ENCODE measurements at places on chromosomes 5 and 9. TPM values are rescaled to one million over a fixed set of nuclear protein-coding genes. Genes with fewer than 3 reads are reported as not detected.

DNA sequence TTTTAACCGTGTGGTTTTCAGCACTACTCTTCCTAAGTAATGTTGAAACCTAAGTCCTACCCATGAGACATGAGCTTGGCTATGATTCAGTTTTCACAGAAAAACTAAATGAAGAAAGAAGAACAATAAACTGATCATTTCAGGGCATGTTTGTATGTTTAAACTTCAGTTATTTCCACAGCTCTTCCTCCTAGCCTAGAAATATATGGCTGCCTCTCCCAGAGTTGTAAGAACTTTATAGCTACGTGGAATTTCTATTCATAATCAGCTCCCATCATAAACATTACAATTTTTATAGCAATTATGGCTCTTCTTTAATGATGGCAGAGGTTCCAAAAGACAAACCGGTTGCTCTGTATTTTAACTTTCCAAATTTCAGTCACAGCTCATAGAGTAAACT lies 314.7 kb upstream of the ADAMTSL1 start:
- DNase-seq, result no peak

- no peak for DNase-seq
Measured at GRCh38 chr5:78162253-78162862, 132.1 kb downstream of the AP3B1 start.

DNA sequence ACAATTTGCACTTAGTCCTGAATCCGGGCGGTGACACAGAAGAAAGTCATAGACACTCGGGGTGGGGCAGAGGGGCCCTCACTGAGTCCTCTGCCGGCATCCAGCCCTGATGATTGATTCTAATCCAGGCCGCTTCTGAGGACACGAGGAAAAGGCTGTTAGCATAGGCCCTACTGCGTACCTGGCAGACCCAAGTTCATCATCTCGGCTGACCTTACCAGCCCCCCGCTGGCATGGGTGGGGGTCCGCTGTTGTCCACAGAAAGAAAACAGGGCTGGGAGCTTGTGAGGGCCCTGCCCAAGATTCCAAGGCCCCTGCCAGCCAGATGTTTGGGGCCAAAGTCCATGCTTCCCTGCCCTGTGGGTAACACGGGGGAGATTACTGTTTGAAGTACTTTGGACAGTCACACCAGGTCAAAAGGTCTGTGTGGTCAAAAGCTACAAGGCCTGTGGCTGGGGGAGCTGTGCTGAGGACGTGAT lies 24.5 kb downstream of the ERGIC1 start:
- no peak for DNase-seq

DNA sequence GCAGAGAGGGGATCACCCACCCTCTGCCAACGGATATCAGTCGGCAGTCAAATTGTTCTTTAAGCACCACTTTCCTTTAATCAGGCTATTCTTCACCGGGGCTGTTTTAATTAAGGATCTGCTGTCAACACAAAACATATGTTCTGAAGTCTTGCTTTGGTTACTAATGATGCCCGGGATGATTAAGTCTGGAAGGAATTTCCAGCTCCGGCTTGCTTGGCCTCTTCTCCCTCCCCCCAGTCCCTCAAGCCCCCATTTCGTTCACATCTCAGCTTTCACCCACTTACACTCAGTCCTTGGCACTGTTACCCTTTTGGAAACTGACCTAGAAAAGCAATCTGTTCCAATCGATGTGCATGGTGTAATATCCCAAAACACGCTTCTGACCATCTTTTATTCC lies 74.7 kb downstream of the MSX2 start:
- no peak for DNase-seq

DNA sequence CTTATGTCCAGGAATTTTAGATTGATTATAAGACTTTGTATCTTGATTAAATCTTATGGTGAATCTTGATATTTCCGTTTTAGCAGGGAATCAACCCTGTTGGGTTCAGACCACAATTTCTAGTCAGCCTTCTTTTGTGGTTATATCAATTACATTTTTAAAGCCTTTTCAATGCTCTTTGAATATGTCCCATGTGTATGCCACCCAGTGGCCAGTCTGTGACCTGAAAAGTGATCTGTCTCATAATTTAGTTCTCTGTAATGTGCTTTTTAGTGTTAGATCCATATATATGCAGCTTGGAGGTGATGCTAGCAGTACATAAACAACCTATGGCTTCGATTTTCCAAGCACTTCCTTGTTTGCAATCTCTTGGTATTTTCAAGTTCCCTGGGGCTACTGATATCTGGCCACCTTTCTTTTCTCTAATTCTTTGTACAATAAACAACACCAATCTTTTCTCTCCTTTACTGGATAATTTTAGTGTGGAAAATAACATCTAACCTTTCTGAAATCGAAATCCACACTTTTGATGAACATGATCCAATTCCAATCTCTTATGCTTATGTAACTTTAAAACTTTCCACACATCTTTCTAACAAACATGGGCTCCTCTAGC lies 28.8 kb downstream of the PDE8B start:
- no peak for DNase-seq

DNA sequence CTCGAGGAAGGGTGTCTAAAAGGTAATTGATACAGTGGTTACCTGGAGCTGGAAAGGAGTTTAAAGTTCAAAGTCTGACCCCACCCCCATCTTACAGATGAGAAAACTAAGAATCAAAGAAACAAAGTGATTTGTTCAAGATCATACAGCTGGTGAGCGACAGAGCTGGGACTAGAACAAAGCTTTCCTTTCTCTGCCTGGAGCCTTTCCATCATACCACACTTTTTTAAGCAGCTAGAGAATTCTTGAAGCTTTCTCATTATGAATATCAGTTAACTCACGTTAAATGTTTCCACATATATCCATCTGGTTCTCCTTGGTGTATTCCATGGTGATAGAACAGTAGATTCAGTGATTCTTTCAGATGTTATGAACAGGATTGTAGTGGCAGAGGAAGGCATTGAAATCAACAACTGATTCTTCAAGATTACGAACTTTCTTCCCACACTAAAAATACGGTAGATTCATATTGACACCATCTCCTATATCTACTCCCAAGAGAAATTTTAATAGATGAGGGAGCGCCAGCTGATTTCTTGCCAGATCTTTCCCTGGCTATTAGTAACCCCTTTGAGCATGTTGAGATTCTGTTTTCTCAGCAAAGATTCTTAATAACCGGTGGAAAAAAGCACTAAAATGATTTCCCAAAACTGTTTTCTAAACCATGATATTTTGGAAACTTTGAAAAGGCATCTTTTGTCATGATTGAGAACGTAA lies 233.7 kb downstream of the ADAMTSL1 start:
- no peak for DNase-seq

DNA sequence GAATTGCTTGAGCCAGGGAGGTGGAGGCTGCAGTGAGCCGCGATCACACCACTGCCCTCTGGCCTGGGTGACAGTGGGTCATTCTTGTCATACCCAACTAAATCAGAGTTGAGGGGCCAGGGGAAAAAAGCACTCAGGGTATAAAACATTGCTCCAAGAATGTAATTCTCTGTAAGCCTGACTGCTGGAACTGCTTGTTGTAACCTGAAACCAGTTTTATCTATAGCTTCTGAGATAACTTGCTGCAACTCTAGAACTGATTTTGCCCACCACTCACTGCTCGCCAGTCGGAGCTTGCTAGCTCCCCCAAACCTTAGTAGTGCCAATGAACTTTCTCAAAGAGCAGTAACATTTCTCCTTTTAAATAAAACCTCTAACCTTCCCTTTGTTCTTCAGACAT lies 9.6 kb upstream of the MSH3 start:
- DNase-seq, result no peak

DNA sequence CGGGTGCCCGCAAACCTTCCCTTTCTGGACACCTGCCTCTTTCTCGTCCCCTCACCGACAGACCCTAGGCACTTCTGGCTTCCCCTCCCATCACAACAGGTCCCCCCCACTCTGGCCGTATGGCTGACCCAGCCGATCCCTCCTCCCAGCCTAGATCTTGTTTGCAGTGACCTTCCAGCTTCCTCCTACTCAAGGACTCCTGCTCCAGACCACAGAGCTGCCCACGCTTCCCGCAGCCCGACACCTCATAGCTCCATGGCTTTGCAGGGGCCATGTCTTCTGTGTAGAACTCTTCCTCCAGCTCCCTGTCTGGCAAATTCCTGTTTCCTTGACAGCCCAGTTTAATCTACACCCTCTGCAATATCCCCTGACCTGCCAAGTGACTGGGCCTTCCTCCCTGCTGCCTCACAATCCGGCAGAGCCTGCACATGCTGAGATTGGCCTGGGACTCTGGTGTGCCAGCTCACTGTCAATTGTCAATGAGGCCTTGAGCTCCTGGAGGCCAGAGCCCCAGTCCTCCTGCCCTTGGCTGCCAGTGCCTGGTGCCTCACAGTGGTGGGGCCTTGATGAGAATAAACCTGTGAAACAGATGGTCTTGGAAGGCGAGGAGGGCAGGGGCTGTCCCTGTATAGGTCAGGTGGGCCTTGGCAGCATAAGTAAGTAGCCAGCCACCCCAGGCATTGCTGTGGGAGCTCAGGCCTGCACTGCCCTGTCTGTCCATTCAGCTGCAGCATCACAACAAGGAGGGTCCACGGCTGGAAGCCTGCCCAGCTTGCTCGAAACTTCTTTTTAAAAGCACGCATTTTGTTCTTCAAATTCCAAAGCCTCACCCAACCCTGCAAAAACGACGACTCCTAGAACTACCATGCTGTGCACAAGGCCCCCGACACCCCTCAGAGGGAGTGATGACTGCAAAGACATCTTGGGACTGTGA lies 50.5 kb downstream of the GADD45G start:
- DNase-seq, result no peak

- DNase-seq, result no peak
Measured at GRCh38 chr5:119343766-119344165, 12.1 kb upstream of the TNFAIP8 start.

GRCh38 chr5:52041842-52042241 lies 658.6 kb downstream of the ISL1 start:
- no peak for DNase-seq

DNA sequence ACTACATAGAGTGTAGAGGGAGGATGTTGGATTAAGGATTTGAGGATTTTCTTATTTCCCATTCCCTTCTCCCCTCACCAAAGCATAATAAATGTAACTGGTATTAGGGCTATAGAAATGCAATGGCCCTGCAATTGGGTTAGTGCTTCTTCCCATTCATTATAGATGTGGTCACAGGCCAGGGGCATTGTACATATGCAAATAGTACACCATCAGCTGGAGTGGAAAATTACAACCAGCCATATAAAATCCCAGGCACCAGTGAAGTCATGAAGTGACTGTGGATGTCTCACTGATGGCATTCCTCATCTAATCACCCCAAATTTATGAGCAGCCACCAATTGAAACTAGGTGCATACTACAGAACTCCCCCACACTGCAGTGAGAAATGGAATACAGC lies 105.9 kb downstream of the PLK2 start:
- DNase-seq, result no peak

SOX30 gene
- total RNA-seq, result not detected

LRRC19 gene
- total RNA-seq, result 0.11 TPM

PDGFRB gene
- 112 TPM for total RNA-seq
